Stimulated activated naive CD4-positive, alpha-beta T cell treated with Interleukin-2 at 50 U/mL for 16 hours (primary cell): ENCODE measurements at places on chromosomes 7 and 10.
A peak's percentile ranks its signal among the peaks of the same experiment; 100 is the strongest.

DNA sequence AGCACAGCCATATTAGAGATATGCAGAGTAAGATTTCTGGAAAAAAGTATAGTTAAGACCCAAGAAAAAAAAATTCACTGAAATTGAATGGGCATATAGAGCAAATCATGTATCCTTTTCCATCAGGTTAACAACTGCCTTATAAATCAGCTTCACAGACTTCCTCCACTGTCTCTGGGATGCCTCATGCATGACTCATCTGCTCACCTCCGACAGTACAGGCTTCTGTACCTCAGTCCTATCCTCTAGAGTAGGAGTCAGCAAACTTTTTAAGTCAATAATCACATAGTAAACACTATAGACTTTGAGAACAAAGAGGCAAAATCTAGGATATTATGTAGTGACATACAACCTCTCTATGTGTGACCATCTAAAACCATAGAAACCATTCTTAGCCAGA, 211.6 kb upstream of the SP8 start:
- DNase-seq, result no peak

DNA sequence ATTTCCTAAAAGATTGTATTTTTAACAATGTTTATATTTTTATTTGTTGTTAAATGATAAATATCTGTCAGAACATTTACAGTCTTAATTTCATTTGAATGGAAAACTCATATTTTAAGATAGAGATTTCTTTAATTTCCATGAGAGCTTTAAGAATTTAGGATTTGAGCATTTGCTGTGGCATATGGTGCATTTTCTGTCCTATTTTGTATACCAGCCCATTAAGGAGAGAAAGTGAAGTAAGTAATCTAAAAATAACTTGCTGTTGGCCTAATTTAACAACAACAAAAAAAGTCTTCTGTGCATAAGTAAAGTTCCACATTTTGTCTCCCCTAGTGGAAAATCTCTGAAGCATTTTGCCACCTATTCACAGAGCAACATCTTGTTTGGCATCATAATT, 190.9 kb upstream of the PPP1R3A start:
- DNase-seq, result no peak

DNA sequence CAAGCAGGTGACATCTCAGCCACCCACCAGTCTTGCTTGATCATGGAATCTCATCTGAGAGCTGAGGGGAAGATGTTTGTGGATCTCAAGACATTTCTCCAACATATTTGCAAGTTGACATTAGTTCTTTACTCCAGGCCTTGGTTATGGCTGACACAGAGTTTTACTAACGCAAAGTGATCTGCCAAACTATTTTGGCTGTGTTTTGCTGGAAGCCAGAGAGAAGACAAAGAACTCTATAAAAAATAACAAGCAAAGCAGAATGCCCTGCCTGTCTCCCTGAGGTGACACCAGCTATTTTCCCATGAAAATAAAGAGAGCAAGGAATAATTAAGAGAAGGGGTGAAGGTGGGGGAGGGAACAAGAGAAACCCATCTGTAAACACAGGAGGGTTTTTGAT, 286.4 kb downstream of the WDR11 start:
- no peak for DNase-seq

DNA sequence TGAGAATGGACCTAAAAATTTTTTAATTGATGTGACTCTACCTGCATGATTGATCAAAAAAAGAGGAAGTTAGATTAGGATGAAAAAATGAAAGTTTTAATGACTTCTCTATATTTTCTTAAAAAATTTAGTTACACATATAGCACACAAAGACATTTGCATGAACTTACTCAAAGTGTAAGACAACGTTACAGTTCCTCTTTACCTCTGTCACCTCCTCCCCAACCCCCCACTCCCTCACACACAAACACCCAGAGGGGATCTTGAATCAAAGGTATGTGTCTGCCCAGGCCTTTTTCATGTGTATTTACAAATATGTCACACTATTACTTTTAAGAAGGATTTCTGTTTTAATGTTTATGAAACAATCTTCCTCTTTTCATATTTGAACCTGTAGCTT, 20.6 kb upstream of the CDCA7L start:
- no peak for DNase-seq

GRCh38 chr7:37908221-37908788, 8.3 kb downstream of the SFRP4 start:
- DNase-seq, result no peak

DNA sequence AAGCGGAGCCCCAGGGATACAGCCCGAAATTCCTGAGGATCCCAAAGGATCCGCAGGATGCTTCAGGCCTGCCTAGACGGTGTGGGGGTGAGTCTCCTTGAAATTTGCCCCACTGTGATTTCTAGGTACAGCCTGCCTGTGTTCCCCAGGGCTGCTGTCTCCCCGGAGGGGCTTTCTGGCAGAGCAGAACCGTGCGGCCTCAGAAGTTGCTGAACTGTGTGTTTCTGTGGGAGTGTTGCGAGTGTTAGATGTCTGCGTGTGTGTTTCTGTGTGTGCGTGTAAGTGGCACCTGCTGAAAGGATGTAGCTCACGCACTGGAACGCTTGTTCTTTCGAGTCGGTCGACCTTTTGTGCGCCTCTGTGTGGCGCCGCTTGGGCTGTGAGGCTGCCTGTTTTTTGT, 27.8 kb upstream of the ZNF273 start:
- no peak for DNase-seq

GRCh38 chr10:15378569-15378968, 7.5 kb upstream of the FAM171A1 start:
- no peak for DNase-seq

- no peak for DNase-seq
These were observed 643 bp downstream of the SMO start for GRCh38 chr7:129188892-129189660.

GRCh38 chr10:59895629-59896116, 10.7 kb downstream of the CCDC6 start:
- no peak for DNase-seq

DNA sequence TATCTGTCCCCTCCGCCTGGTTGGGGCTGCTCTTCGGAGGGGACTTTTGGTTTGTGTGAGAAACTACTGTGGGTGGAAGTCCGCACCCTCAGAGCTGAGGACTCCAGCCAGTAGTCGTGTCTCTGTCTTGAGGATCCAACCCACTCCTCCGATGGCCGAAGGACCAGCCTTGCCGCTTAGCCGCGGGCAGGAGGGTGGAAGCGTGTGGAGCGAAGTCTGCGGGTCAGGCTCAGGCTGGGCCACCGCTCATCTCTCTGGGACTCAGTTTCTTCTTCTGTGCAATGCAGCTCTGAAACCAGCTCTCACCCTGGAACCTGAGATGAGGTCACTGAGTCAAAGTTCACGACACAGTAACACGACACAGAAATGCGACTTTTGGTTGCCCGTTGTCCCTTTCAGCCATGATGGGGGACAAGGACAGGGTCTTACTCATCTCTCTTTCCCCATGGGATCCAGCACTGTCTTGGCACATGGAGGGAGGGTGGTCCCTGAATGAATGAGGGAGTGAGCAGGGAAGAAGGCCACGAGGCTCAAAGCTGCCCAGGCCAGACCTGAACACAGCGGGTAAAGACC, 133.3 kb upstream of the PODXL start:
- no peak for DNase-seq

DNA sequence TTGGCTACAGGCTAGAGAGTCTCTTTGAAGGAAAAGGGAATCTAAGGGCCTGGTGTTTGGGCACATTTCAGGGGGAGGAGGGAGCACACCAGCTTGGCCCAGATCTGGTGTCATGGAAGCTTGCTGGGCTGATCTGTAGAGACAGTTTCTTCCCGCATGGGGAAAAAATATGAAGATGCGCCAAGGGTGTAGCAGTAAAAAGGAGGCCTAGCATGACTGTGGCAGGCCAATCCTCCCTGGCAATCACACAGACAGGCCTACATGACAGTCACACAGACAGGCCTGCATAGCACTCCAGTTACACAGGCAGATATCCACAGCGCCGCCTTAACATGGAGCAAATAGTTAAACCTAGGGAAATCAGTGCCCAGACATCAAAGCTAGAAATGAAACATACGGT, 123.6 kb upstream of the KIF5B start:
- no peak for DNase-seq

DNA sequence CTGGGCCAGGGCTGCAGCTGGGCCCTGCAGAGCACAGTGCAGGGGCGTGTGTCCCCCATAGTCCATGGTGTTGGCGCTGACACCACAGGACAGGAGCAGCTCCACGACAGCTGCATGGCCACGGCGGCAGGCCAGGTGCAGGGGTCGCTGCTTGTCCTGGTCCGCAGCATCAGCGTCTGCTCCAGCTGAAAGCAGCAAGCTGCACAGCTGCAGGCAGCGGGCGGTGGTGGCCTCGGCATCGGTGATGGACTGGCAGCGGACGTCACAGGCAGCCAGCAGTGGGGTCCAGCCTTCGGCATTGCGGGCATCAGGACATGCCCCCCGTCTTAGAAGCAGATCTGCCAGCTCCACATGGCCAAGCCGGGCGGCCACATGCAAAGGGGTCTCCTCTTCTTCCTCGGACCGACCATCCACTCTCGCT, 6.0 kb downstream of the ASB10 start:
- DNase-seq, result no peak

GRCh38 chr10:119541459-119542356, 811 bp downstream of the RGS10 start:
- DNase-seq, result peak; percentile 68

DNA sequence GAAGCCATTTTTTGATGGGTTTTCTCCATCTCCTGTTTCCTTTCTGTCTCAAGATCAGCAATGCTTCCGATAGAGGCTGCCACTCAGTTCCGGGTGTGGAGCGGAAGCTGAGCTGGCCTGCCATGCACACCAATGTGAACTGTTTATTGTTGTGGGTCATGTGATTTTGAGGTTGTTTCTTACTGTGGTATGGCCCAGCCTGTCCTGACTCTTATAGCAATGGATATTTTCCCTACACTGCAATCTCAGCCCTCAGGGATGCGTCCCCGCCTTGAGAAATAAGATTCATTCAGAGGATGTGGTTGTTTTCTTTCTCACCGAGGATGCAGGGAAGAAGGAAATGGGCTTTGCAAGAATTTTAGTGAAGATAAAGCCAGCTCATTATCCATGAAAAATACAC, 134.7 kb downstream of the PFKFB3 start:
- DNase-seq, result no peak

- DNase-seq, result no peak
These were observed 291.2 kb upstream of the MEOX2 start for GRCh38 chr7:15977663-15978062.

GRCh38 chr10:49666054-49666615, 13.3 kb upstream of the C10orf53 start:
- no peak for DNase-seq

DNA sequence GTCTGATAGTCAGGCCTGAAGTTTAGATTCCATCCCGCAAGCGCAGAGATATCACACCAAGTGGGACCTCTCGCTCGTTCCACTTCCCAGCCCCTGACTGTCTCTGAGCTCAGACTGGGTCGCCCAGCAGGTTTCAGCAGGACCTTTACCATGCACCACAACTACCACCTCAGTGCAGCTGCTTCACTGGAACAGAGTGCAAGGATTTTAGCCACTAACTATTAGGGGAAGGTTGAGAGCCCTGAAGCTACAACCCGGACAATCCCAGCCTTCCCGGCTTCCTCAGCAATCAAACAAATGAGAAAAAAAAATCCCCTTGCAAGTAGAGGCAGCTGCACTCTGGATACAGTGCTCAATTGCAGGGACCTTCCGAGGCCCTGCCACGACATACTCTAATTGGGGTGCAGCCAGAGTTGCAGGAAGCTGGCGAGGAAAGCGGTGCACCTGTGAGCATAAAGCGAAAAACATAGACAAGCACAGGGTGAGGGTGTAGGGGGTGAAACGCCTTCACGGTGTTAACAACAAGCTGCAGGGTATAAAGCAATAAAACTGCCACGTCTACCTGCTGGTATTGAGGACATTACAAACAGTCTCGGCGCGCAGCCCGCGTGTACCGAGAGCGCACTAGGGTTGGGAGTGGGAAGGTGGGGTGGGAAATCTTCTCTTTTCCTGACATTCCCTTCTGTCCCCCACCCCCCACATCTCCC, 2.6 kb upstream of the DLX6 start:
- DNase-seq, result no peak

- no peak for DNase-seq
These were observed 8.9 kb upstream of the MAGI2 start for GRCh38 chr7:79462390-79462789.

GRCh38 chr7:34949361-34949760, 87.9 kb downstream of the DPY19L1 start:
- no peak for DNase-seq

- no peak for DNase-seq
These were observed 2.8 kb downstream of the FGF8 start for GRCh38 chr10:101772895-101773761.

DNA sequence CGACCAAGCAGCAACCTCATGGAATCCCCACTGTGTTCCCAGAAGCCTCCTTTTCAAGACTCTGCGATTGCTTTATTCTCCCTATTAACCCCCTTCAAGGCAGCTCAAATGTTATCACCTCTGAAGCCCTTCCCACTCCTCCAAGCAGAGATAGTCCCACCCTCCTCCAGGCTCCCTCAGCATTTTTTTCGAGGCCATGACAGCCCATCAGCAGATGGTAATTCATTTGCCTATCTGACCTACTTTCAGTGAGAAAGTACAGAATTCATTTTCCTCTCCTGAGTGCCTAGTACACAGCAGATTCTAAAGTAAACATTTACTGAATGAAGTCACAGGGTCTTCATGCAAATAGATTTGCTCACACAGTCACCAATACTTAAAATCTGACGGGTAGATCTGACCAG, 47.8 kb downstream of the HERPUD2 start:
- DNase-seq, result no peak

DNA sequence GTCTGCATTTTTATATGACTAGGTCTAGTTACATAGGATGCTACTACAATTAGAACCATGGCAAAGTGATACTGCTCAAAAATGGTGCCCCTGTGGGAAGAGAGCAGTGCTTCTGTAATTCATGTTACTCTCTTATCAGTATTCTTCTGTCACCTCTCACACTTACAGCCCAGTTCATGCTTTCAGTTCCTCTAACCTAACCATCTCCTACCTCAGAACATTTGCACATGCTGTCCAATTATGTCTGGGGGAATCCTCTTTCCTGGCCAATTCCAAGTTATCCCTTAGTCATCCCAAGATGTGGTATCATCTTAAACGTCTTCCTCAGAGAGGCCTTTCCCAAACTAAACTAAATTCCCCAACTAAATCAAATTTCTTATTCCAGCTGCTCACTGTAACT, 190.2 kb downstream of the RELN start:
- DNase-seq, result no peak

DNA sequence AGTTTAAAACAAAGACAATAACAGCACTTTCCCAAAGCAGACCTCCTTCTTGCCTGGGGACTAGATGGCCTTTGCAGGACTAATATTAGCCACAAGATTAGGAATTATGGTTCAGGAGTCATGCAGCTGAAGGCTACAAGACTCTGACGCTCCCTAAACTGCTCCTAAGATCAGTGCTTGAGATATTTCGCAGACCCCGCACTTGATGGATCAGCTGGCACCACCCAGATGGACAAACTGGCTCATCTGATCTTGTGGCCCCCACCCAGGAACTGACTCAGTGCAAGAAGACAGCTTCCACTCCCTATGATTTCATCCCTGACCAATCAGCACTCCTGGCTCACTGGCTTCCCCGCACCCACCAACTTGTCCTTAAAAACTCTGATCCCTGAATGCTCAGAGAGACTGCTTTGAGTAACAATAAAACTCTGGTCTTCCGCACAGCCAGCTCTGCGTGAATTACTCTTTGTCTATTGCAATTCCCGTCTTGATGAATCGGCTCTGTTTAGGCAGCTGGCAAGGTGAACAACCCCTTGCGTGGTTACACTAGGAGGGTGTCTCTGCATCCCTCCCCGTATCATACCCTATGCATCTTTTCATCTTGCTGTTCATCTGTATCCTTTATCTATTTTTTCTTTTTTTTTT, 26.9 kb upstream of the NRBF2 start:
- DNase-seq, result no peak
